Effector memory CD8-positive, alpha-beta T cell (primary cell): ENCODE measurements at places on chromosomes 4 and X.

GRCh38 chr4:184313702-184314659, 96.3 kb upstream of the ENPP6 start:
- DNase-seq, result no peak

- DNase-seq, result no peak
Measured at GRCh38 chr4:88937081-88937480, 119.9 kb downstream of the FAM13A start.

DNA sequence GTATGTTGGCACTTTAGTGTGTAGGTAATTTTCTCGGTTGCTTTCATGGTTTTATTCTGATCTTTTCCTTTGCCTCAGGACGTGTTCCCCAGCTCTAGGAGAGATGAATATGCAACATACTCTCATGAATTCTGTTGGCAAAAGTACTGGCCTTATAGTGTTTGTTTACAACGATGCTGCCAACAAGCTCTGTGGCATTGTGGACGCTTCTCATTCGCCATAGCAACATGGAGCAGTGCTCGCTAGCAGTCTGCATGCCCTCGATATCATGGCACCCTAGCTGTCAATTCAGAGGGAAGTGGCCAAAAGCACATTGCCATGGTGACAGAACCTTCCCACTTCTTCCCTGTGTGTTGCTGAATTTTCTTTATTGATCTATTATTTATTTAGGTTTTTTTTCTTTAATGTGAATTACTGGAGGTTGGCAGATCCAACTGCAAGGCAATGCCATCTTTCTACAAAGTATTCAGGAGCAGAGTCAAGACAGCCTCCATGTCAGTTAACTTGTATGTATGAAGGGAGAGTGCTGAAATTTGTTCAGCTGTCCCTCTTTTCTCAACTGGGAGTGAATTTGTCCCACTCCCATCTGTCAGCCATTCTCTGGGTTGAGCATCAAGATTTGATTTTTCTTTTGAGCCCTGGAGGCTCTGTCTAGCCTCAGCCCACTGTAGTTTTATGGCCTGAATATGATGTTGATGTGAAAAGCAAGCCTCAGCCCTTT, 224.9 kb upstream of the VCX3A start:
- DNase-seq, result no peak

DNA sequence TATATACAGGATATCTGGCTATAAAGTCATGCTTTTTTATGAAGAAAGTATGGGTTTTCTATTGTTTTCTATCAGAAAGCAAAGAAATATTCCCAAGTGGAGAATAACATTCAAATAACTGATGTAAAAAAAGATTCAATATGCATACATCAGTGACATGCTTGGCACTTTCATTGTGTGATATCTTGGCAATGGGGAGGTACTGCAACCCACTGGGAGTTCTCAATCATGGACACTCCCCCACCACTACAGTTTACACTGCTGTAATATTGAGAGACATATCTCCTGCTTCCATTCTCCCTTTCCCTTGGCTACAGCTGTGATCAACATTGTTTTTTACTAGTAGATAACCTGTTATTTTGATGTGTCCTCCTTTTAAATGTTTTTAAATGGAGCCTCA, 257.8 kb downstream of the CAMK2D start:
- no peak for DNase-seq

DNA sequence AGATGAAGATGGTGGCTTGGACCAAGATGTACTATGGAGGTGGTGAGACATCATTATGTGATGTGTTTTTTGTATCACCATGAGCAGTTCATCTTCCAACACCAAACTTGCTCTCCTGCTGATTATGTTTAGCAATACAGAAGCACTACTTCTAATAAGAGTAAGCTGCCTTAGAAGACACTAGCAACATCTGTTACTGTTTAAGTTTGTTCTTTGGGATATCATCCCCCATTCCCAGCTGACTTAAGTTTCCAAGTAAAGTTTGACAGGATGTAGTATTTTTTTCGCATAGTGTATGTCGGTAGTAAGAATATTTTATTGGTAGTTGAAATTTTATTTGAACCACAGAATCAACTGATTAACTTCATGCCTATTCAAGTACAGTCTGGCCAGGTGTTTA, 123.5 kb upstream of the BMPR1B start:
- no peak for DNase-seq

GRCh38 chr4:39706741-39707511, 9.0 kb downstream of the UBE2K start:
- no peak for DNase-seq

DNA sequence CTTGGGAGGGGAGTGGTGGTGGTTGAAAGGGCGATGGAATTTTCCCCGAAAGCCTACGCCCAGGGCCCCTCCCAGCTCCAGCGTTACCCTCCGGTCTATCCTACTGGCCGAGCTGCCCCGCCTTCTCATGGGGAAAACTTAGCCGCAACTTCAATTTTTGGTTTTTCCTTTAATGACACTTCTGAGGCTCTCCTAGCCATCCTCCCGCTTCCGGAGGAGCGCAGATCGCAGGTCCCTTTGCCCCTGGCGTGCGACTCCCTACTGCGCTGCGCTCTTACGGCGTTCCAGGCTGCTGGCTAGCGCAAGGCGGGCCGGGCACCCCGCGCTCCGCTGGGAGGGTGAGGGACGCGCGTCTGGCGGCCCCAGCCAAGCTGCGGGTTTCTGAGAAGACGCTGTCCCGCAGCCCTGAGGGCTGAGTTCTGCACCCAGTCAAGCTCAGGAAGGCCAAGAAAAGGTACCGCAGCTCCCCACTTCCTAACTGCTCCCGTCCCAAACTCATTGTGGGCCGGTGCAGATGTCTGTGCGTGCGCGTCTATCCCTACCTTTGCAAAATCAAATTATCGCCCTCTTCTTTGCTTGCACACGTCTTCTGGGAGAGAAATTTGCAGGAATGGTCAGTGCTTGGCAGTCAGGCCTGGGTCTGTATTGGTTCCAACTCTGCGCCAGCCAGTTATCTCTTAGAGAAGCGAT, 533 bp downstream of the IL15 start:
- peak; percentile 15 for DNase-seq

DNA sequence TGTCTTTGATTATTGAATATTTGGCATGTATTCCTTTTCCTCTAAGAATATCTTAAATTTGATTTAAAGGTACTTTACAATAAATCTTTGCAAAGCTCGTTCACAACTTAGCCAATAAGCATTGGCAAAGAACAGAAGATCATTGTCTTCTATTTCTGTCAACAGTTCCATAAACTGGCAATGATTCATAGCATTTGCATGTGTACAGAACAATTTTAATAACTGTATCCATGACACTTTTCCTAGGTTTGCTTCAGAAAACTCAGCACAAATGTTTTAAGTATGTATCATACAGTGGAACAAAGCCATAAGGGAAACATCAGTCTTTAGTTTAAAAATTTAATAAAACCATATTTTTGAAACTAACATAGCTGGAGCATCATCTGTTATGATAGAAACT, 462.7 kb upstream of the RPS6KA3 start:
- DNase-seq, result no peak

DNA sequence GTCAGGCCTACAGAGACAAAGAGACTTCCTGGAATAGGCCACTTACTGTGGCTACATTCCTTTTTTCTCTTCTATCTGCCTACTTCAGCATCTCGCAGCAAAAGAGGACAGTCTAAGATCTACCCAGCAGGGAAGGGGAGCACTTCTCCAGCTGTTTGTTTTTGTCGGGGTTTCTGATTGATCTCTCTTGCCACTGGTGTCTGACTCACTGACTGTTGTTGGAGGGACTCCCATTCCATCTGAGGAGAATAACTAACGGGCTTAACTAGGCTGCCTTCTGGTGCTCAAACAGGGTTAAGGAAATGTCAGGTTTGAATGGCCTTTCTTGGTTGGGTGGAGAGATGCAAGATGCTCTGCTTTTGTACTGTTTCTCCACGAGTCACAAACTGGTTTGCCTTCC, 100.2 kb upstream of the TMEM164 start:
- DNase-seq, result no peak

GRCh38 chr4:89878611-89879010, 16.0 kb upstream of the MMRN1 start:
- DNase-seq, result no peak

GRCh38 chr4:52949336-52949735, 87.2 kb downstream of the RASL11B start:
- DNase-seq, result no peak

GRCh38 chr4:87060957-87061356, 126.1 kb downstream of the AFF1 start:
- DNase-seq, result no peak

- no peak for DNase-seq
Measured at GRCh38 chr4:175531405-175532091, 280.5 kb downstream of the GPM6A start.

DNA sequence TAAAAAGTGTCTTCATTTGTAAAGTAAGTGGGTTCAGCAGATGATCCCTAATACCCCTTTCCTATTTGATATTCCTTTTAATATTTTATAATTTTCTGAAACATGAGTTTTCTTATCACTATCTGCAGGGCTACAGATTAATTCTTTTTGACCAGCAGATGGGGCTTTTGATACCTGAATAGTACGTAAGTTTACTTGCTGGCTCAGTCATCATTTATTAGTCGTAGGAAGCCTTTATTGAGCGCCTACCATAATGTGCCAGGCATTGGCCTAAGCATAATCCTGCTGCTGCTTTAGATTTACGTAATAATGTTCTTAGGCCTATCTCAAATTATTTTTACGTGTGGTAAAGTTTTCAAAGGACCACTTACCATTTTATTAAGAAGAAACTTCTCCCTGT, 33.1 kb downstream of the OSTC start:
- DNase-seq, result no peak

GRCh38 chr4:143667461-143667860, 33.0 kb downstream of the FREM3 start:
- no peak for DNase-seq

DNA sequence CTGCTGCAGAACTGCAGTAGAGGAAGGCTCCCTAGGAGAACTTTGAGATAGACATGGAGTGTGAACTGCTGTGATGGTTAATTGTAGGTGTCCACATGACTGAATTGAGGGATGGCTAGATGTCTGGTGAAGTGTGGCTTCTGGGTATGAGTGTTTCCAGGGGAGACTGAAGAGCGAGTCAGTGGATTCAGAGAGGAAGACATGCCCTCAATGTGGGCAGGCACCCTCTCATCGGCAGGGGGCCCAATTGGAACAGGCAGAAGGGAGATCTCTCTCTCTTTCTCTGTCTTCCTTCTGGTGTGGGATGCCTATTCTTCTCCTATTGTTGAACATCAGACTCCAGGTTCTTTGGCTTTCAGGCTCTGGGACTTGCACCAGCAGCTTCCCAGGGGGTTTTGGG, 304.7 kb upstream of the GATB start:
- DNase-seq, result no peak

DNA sequence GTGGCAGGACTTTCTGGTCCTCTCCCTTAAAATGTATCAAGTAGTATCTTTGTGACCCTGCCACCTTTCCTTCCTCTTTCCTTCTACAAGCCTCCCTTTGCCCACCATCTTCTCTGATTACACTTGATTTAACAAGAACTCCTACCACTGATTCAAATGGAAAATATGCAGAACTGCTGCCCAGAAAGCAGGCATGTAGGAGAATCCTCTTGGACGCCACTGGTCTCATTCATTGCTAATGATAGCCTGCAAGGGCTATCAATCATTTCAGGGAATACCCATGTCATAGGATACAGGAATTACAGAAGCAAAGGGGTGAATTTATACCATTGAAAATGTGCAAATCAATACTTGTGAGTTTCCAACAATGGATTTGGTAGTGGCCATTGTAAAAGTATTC, 294.6 kb upstream of the NRK start:
- DNase-seq, result no peak

DNA sequence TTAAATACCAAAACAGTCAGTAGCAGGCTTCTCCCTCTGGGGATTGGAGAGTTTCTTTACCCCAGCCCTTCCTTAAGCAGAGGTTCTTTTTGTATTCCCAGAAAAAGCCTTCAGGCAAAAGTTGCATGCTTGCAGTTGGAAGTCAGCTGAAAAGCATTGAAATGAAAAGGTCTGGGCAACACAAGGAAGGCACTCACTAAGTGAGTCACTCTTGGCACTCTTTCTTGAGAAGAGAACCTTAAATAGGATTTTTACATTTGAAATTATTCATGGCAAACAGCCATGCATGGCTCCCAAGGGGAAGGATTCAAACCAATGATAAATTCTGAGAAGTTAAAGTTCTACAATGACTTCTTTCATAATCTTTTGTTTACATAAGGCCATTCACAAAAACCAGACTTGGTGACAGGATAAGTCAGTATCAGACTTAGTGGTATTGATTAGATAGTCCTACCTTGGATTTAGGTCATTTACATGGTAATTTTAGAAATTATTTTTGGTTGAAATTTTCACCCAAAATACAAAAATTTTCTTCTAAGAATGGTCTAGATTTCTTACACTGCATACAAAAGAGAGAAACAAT, 2068.9 kb downstream of the PCDH7 start:
- DNase-seq, result no peak

DNA sequence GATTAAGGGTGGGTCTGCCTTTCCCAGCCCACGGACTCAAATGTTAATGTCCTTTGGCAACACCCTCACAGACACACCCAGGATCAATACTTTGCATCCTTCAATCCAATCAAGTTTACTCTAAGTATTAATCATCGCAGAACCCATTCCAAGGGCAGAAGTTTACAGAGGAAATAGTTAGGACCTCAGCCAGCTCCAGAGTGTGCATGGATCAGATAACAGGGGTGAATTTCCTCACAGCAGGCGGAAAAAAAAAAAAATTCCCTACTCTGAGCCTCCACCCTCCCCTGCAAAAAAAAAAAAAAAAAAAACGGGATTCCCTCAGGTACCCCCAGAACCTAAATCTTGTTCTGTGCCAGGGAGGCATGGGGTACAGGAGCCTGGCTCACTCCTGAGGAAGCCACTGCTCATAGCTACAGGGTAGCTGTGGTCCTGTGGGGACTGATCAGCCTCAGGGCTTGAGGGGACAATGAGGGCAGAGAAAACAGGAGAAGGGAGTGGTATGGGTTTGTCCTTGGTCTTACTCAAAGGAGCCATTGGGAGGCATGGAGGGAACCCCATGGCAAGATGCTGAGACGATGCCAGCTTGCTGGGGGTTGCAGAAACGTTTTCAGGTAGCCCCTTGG, 113.0 kb downstream of the DHRSX start:
- DNase-seq, result no peak

GRCh38 chr4:2546286-2546823, 9.9 kb downstream of the FAM193A start:
- no peak for DNase-seq

- no peak for DNase-seq
Measured at GRCh38 chr4:6322761-6323566, 53.3 kb downstream of the WFS1 start.

- no peak for DNase-seq
Measured at GRCh38 chrX:108029928-108030711, 14.7 kb upstream of the VSIG1 start.

DNA sequence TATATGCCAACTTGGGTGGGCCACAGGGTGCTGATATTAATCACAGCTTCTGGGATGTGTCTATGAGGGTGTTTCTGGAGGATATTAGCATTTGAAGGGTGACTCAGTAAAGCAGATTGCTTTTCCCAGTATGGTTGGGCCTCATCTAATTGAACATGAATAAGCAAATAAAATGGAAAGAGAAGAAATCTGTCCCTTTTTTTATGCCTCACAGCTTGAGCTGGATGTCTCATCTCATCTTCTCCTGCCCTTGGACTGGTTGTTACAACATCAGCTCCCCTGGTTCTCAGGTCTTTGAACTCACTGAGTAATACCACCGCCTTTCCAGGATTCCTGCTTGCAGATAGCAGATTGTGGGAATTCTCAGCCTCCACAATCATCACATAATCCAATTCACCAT, 1149.2 kb downstream of the PCDH18 start:
- DNase-seq, result no peak

- DNase-seq, result no peak
Measured at GRCh38 chrX:13891377-13892140, 74.7 kb upstream of the GPM6B start.
